Caudate nucleus (tissue), 63 donors: ENCODE measurements at places on chromosomes 12 and 14.

DNA sequence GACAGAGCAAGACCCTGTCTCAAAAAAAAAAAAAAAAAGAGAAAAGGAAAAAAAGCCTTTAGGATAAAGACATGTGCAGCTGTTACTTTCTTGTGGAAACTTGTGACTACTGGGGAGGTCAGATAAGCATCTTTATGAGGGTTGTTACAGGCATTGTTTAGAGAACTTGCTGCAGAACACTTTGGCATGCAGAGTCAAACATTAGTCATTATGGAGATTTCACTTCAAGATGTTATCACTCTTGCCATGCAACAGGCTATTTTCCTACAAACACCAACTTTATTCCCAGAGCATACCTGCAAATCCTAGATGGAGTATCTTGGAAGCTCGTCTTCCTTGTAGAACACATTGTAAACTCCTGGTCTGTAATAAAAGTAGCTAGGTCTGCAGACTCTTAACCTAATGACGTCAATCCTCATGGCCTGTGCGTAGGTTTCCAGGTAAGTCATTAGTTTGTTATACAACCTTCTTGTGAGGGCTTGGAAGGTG is 36.3 kb upstream of the WDR89 start:
- no peak for DNase-seq

- DNase-seq = no peak
Measured at GRCh38 chr14:54502602-54503001, 7.1 kb upstream of the CGRRF1 start.

- no peak for DNase-seq
Measured at GRCh38 chr12:126337556-126338441, 1272.6 kb downstream of the AACS start.

GRCh38 chr14:103402695-103403094 is 17.5 kb downstream of the MARK3 start:
- no peak for DNase-seq

GRCh38 chr14:60757567-60758002 is 23.0 kb downstream of the MNAT1 start:
- no peak for DNase-seq

GRCh38 chr12:26621932-26622331 is 211.1 kb downstream of the ITPR2 start:
- no peak for DNase-seq

GRCh38 chr12:126668961-126669360 is 1598.0 kb upstream of the TMEM132C start:
- DNase-seq = no peak

DNA sequence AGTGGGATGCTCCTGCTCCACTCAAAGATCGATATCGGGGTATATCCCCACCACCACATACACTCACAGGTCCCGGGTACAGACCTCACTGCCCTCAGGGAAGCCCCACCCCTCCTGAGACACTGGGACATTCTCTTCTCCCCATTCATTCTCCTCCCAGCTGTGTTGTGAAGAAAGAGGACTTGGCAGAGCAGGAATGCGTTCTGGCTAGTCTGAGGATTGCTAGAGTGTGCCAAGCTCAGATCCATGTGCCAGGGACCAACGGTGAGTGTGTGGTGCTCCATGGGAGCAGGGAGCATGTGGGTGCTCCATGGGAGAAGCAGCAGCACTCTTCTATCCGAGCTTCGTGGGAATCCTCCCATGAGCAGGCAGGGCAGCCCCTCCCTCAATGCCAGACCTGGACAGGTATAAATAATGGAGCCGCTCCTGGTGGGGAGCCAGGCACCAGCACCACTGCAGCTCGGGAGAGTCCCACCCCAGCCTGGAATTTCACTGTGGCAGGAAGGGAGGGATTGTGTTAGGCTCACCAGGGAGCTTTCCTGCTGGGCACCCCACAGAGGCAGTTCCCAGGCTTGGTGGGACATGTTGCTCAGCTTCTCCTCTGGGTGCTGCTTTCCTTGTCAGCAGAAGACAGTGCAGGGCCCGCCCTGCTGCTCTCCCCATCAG is 2.3 kb upstream of the KRT5 start:
- no peak for DNase-seq

DNA sequence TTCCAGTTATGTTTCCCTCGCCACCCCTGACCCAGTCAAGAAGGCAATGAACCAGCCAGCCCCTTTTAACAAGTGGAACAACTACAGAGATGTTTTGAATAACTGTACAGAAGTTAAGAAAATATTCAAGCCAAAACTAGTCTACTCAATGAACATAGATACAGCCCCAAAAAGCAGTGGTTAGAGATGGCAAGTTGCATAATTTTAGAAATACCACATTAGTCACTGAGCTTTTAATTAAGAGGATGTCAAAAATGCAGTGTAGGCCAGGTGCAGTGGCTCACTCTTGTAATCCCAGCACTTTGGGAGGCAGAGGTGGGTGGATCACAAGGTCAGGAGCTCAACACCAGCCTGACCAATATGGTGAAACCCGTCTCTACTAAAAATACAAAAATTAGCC is 27.2 kb downstream of the PROX2 start:
- DNase-seq = no peak

DNA sequence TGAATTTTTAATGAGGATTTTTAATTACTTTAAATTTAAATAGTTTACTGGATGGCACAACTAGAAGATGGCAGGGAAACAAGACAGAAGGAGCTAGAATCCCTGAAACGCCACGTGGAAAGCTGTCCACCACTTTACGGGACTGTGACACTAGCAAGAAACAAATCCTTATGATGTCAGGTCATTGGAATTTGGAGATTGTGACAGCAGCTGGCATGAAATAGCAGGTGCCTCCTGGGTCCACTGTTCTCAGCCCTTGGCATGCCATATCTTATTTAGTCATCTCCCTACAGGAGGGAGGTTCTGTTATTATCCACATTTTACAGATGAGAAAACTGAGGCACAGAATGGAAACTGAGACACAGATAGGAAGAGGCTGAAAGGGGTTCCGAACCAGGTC is 113.8 kb downstream of the BCL11B start:
- no peak for DNase-seq

DNA sequence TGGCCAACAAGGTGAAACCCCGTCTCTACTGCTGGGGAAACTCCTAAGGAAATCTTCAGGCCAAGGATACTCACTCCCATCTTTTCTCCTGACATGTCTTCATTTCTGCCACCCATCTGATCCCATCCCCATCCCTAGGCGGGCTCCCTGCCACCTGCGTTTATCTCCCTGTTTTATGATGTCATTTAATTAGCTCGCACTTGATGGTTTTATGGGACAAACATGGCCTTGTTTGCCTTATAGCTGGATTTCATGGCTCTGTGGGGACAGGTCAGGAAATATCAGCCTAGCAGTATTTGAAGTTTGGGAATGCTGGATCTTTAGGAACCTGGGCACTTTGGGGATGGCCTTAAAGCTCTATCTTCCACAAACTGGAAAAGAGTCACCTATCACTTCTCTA is 88.5 kb upstream of the CISTR start:
- no peak for DNase-seq

- no peak for DNase-seq
Measured at GRCh38 chr12:55034218-55034617, 14.4 kb downstream of the NEUROD4 start.

DNA sequence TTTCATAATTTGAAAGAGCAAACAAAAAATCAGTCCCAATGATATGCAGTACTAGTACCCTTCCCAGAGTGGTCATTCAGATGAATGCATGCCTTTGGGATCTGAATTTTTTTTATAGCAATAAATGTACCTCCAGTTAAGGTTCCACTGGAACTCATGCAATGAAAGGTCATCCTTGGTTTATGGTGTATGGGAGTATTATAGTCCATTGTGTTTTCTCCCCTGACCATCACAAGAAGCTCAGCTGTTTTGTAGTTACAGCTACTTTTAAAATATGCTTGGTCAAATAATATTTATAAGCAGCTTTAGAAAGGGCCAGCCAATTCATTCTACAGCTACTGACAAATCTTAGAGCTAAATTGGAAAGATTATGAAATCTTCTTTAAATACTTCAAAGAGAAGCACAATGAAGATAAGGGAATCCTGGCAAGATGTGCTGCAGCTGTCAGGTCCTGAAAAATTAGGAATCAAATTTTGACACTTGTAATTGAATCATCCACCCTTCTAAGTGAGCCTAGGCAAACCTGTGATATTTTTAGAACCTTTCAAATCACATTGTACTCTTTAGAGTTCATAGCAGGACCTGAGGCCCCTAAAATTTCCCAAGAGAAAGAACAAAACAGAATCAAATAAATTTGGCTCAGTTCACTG is 46.5 kb downstream of the IFT81 start:
- DNase-seq = no peak

DNA sequence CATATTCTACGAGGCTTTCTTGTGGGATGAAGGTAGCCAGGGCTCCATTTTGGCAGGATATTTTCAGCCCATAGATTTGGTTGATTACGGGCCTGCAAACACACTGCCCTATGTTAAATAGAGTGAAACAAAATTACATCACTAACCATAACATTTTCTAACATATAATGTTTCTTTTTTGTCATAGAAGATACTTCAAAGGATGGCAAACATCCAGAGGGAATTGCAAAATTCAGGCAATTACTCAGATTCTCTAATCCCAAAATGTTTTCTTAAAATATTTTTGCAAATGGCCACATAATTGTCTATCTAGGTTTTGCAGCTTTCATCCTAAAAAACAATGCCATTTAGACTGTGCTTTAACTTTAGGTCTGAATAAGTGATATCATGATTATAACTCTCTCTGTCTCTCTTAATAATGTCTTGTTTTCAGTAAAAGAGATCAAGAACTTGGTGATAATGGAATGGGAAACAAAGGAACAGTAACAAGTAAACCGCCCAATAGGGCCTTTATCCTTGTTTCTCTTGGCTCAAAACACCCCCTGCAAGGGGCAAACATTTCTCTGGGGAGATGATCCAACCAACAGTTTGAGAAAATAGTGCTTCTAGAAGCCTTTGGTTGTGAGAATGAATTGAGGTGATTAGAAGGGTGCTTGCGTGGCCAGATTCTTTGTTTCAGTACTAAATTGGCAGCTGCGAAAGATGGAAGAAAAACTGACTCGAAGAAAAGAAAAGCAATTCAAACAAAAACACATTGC is 54.4 kb upstream of the BTG1 start:
- DNase-seq = no peak

DNA sequence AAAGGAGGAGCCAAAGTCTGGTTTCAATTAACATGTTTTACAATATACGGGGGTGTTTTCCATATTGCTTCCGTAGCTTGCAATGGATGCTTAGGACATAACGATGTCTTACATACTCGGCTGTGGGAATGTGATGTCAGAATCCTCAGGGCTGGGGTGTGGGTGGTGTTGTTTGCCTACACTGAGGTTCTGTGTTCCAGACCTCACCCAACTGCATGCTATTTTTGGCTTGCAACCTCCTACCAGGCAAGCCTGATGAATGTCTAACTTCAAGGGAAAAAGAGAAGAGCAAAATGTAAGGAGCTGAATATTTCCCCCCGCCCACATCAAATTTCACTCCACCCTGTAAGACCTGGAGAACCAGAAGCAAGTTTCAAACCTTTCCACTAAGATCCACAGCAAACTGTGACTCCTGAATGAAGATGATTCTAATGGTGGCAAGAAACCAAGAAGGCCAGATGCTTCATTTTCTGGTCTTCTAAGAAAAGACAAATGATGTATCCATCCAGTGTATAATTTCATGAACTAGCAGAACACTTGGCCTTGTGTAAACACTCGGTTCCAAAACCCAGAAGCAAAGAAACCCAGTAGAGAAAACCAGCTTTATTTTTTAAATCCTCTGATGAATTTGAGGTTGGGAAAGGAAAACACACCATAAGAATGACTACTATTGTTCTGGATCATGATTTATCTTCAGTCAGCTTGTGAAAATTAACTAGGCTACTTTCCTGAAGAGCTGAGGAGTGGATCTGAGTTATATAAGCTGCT is 227.9 kb downstream of the DACT1 start:
- no peak for DNase-seq

GRCh38 chr14:103361867-103362266 is 23.3 kb upstream of the MARK3 start:
- no peak for DNase-seq

- no peak for DNase-seq
Measured at GRCh38 chr14:103033681-103034096, 23.7 kb downstream of the CDC42BPB start.

DNA sequence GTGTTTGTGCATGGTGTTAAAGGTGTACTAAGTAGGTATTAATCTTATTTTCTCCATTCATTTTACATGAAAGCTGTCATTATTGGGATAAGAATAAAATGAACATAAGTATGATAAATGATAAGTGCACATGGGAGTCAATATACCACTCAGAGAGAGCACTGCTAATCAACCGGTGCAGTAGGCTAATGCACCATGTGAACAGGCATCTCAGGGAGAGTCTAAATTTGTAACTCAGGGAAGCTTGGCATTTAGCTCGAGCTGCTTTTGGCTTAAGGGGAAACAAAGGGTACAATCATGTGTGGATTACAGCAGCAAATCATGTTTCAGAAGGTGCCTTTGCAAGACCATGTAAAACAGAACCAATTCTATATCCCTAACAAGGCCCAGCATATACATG is 127.4 kb downstream of the MGST1 start:
- no peak for DNase-seq
